Mucosa of gallbladder (tissue), 1 donor: ENCODE measurements at places on chromosomes 16 and 17.

- peak; percentile 93 for DNase-seq
These were observed 822 bp upstream of the ZSCAN10 start for GRCh38 chr16:3099732-3100499.

GRCh38 chr16:89443727-89444084 lies 46.7 kb downstream of the ANKRD11 start:
- no peak for DNase-seq

GRCh38 chr17:5248821-5249479 lies 14.3 kb upstream of the SCIMP start:
- DNase-seq, result no peak

- no peak for DNase-seq
These were observed 2.3 kb upstream of the NT5M start for GRCh38 chr17:17300624-17301568.

DNA sequence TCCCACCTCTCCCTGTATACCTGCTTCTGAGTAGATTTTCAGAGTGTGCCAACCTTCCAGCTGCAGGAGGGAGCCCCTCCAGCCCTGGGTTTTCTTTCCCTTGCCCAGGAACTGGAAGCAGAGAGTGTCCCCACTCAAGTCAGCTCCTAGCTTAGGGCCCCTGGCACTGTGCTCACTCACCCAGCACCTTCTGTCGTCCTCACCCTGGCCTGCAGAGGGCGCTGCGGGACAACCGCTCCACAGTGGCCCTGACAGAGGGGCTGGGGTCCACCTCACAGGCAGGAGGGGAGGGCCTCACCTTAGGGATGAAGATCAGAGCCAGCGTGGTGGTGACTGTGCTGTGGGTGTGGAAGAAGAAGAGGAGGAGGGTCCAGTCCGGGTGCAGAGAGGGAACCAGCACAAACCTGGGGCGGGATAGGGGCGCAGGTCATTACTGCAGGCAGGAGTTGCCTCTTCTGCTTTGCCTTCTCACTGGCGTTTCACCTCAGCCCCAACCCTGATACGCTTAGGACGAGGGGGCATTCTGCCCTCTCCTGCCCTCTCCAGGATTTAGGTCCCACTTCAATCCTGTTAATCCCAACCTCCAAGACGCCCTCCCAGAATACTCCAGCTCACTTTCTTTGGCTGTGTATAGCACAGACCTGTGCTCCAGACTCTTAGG lies 10.0 kb downstream of the GPR179 start:
- no peak for DNase-seq

DNA sequence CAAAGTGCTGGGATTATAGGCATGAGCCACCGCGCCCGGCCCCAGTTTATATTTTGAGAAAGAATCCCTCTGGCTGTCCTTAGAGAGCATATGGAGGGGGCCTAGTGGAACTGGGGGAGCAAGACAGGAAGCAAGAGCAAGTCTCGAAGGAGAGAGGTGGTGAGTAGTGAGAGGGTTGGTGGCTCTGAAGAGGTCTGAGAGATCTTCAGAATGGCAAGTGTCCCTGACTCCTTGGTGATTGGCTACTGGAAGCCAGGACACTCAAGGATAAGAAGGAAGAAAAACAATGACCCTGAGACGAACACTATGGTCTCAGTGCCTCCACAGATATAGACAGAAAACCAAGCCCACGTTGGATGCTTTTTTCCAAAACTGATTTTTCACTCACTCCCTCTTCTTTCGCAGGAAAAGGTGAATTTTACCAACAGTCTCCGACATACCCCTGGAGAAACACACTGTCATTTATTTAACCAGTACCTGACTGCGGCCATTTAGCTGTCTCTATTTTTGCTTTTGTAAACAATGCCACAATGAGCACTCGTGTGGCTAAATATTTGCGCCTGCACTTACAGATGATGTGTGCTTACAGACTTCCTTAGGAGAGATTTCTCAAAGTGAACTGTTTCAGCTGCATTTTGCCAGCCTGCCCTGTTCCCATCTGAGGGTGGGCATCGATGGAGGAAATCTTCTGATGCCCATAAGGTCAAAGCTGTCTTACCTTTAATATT lies 15.9 kb upstream of the DOK4 start:
- DNase-seq, result no peak

DNA sequence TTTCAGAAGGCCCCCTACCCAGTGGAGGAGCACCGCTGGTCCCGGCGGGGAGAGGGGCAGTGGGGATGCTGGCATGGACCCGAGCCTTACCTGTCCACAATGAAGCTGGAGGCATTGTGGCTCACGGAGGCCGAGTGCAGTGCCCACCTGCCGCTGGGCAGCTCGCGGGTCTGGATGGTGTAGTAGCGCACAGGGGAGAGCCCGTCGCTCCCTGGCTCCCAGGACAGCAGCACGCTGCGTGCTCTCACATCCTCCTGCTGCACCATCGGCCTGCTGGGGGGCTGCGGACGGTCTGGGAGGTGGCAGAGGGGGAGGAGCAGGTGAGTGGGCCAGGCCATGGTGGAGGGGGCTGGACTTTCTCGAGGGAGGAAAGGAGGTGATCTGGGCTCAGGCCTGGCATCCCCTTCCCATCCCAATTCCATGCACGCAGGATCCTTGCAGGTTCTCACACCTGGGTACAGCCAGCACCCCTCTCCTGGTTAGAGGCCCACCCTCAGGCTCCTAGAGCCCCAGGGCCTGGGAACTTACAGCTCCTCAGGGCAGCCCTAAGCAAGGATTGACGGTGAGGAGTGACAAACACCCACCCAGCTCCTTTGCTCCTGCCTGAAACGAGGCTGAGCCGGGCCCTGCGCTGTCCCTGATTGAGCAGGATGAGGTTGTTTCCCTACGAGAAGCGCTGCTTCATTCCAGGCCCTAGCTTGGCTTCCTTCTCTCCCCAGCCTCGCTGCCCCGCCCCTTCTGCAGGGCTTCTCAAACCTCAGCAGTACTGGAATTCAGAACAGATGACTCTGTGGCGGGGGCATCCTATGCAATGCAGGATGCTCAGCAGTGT lies 76.2 kb upstream of the CDC42EP4 start:
- no peak for DNase-seq

DNA sequence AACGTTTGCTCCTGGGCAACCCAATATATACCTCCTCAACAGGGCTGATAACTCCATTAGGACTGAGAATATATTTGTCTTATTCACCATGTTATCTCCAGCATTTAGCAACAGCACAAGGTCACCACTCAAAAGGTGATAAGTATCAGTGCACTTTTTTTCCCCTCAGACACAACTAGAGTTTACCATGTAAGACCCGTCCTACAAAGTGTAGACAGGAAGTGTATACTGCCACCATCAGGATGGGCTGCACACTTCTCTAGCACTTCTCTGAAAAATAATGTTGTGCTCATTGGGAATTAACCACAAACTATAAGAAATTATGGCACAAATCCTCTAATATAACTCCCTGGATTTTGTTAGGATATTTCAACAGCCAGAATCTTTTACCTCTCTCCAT lies 5.7 kb upstream of the VAT1L start:
- DNase-seq, result no peak

- no peak for DNase-seq
These were observed 75.0 kb upstream of the LHX1 start for GRCh38 chr17:36862116-36862920.

GRCh38 chr17:80559825-80560251 lies 15.2 kb downstream of the RPTOR start:
- no peak for DNase-seq

GRCh38 chr17:27247071-27247957 lies 46.6 kb upstream of the WSB1 start:
- DNase-seq, result peak; percentile 95

GRCh38 chr17:33267271-33267790 lies 25.8 kb downstream of the ASIC2 start:
- no peak for DNase-seq

- no peak for DNase-seq
These were observed 28.2 kb downstream of the MRC2 start for GRCh38 chr17:62655656-62656055.

- DNase-seq, result peak; percentile 76
These were observed 20.8 kb upstream of the ATP5MC1 start for GRCh38 chr17:48871551-48872351.

DNA sequence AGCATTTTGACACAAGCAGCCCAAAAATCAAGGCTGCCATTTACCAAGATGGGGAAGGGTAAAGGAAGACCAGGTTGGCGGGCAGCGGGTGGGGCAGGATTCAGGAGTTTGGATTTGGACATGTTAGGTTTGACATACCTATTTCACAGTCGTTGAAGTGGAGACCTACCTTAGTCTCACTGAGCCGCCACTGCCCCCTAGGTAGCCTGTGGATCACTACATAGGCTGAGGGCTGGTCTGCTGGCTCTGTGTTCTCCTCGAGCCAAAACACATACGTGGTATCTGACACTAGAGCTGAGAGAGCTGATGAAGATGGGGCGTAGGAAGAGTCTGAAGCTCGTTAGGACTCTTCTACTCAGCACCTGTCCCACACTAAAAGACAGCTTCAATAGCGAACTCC lies 115.1 kb downstream of the HIC1 start:
- no peak for DNase-seq

DNA sequence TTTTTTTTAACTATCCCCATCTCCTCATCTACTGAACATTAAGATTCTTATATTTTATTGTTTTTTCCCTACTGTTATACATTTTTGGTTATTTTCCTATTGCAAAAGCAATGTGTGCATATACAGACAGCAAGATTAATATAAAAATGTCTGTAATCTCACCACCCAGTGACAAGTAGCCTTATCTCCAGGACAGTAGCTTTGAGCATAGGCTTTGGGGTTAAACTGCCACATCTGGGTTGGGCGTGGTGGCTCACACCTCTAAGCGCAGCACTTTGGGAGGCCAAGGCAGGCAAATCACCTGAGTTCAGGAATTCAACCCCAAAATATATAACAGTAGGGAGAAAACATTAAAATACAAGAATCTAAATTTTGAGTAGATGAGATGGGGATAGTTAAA lies 27.4 kb upstream of the SSTR2 start:
- no peak for DNase-seq

DNA sequence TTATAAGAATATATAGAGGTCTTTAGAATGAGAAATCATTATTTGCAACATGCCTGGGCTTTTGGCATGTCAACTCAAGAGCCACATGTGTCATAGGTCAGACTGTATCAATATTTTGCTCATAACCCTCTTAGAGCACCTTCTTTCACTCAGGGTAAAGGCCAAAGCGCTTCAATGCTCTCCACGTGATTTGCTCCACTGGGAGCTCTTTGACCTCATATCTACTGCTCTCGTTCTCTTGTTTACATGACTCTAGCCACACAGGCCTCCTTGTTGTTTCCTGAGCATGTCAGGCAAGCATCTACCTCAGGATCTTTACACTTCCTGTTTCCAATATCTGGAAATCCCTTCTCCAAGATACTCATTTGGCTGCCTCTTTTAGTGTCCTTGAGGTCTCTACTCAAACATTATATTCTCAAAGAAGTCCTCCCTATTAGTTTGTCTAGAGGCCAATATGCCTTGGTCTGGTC lies 148.4 kb downstream of the TOX3 start:
- DNase-seq, result peak; percentile 12

GRCh38 chr16:81539009-81539758 lies 94.6 kb downstream of the CMIP start:
- no peak for DNase-seq

- no peak for DNase-seq
These were observed 22.8 kb downstream of the GJC1 start for GRCh38 chr17:44807093-44807816.

DNA sequence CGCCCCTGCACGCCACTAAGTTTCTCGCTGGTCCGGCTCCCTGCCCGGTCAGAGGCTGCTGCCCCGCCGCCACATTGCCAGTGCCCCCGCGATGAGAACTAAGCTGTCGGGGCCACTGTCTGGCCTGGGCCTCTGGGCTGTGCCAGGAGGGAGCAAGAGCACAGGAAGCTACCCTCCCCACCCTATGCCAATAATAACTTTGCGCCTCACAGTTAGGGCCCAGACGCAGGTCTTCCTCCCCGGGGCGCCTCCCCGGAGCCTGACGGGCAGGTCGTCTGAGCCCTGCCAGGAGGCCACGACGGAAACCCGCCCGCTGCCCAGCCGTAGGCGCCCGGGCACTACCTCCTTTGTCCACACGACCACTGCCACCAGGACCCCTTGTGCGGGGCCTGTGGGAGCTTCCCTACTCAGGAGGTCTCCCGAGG lies 1.5 kb downstream of the ZFPM1 start:
- no peak for DNase-seq

GRCh38 chr16:82201351-82201750 lies 31.3 kb upstream of the MPHOSPH6 start:
- no peak for DNase-seq

DNA sequence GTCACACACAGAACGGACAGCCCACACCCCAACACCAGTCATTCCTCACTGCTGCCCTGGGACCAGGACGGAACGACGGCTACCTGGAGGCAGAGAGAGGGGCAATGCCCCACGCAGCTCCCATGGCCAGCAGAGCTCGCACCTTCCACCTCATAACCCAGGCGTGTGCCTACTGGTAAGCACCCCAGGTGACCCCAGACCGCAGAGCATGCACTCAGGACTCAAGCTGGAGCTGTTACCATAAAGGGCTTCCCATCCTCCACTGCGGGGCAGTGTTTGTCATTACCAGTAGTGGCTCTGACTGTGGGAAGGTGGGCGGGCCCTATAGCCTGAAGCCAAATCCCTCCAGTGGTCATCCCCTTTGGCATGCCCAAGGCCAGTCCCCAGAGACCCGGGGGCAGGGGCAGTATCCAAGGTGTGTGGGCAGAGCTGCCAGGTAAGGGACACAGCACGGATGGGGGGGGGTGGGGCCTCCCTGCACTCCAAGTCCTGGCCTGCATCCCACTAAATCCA lies 4.7 kb upstream of the BCAR1 start:
- no peak for DNase-seq

- no peak for DNase-seq
These were observed 5.9 kb downstream of the KRT14 start for GRCh38 chr17:41580687-41581365.

GRCh38 chr17:65055280-65055707 lies 1.2 kb downstream of the GNA13 start:
- DNase-seq, result no peak

GRCh38 chr17:4933646-4934045 lies 1.6 kb downstream of the GP1BA start:
- DNase-seq, result no peak

DNA sequence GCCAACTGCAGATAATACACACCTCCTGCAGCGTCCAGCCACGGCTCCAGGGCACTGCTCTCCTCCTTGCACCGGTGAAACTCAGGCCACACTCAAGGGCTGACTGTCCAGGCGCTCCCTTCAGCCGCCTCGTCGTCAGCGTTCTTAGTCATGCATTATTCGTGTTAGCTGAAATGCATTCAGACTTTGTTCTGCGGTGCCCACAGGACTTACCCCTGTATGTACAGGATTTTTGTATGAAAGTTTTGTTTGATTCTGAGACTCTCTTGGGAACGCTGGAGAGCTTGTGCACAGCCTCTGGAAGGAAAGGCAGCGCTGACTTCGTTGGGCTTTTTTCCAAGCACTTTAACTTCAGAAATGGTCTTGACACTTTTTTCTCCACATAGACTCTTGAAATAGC lies 22.1 kb downstream of the CIBAR2 start:
- no peak for DNase-seq

- no peak for DNase-seq
These were observed 33.4 kb downstream of the ARHGAP23 start for GRCh38 chr17:38461683-38462082.
